Activated CD4-positive, alpha-beta T cell treated with anti-CD3 and anti-CD28 coated beads for 4 hours (primary cell): ENCODE measurements at places on chromosomes 11 and 22.
A peak's percentile ranks its signal among the peaks of the same experiment; 100 is the strongest.

- DNase-seq: no peak
Measured at GRCh38 chr11:134226806-134227325, 2.4 kb downstream of the VPS26B start.

- no peak for DNase-seq
Measured at GRCh38 chr22:43829904-43830851, 18.1 kb upstream of the EFCAB6 start.

GRCh38 chr22:32684822-32685187, 116.7 kb upstream of the TIMP3 start:
- DNase-seq: no peak

GRCh38 chr11:63879598-63880402, 37.2 kb downstream of the RCOR2 start:
- DNase-seq: no peak

DNA sequence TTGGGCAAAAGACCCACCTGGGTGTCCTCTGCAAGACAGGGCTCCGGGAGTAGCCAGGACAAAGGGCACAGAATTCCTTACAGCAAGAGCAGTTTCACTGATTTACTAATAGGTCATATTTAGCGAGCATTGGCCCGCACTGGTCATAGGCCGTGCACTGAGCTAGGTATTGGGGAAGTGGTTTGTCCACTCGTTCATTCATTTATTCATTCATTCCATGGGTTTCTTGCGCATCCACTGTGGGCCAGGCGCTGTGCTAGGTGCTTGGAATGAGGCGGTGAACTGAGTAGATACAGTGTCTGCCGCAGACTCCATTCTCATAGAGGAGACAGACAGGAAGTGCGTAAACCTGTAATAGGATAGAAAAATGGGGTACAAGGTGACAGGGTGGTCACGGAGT, 13.2 kb upstream of the LINC01488 start:
- DNase-seq: no peak

GRCh38 chr11:121591405-121592033, 138.8 kb upstream of the SORL1-AS1 start:
- DNase-seq: peak; percentile 64

GRCh38 chr11:67090717-67091116, 28.3 kb upstream of the KDM2A start:
- no peak for DNase-seq

- DNase-seq: no peak
Measured at GRCh38 chr11:128551611-128552335, 35.6 kb downstream of the ETS1 start.

DNA sequence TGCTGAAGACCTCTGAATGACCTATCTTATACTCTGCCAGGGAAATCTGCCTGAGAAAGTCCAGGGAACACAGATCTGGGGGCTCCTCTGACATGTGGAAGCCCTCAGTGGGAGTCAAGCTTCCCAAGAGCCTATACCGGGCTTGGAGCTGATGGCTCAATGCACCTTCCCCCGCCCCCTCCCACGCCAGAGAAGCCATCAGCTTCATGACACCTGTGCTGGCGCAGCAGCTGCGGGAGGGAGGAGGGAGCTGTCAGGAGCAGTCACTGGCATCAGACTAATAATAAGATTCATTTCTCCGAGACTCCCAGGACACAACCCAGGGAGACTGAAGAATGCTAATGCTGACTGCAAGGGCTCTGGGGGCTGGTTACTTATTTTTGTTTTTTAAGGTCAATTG, 47.8 kb downstream of the SPATA19 start:
- no peak for DNase-seq

DNA sequence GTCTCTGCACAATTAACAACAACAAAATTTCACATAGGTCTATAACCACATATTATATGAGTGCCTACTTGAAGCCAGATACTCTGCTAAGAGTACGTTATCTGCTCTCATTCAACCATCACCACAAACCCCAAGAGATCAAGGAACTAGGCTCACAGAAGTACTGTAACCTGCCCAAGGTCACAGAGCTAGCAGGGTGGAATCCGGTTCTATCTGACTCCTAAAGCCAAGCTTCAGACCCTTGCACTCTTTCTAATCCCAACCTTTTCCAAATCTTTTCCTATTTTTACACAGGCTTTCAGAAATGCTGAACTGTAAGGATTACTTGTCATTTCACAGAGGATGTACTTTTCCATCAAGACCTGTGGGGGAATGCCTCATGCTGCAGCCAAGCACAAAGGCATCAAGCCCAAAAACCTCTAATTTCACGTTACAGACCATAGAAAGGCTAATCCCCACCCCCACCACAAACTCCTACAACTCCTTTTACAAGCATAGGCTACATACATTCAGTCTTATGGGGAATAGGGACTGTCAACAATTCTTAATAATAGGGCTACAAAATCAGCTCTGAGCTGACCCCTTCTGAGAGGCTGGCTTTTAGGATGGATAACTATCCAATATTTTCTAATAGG, 927 bp downstream of the PRCP start:
- DNase-seq: no peak
